ENCODE measurements at places on chromosomes 2 and 18.

DNA sequence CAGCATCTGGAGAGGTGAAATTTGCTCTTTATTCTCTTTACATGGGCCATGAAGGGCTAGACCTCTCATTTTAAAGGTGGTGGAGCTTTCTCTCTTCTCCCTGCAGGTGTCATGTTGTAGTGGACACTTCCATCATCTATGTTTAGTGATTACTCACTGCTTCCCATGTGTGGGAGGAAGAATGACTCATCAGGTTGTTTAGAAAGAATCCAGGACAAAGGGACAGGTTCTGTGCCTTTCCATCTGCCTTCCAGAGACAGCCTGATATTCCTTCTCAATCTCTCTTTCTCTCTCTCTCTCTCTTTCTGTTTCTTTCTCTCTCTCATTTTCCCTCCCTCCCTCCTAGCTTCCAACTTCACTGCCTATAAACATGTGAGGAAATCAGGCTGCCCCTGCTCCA is 38.7 kb downstream of the SCG2 start:
- no peak for DNase-seq

GRCh38 chr2:158366342-158366741 is 90.2 kb downstream of the CCDC148 start:
- no peak for DNase-seq

DNA sequence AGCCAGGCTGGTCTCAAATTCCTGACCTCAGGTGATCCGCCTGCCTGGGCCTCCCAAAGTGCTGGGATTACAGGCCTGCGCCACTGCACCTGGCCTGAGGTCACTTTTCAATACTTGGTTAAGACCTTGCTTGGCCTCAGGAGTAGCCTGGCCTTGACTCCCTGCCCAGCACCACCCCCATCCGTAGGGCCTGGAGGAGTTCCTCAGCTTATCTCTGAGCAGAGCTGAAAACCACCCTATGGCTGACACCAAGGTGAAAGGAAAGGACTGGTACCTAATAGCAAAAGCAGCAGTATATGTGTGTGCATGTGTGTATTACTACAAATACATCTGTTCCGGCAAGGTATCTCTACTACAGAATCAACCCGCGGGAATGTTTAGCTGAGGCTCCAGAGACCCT is 56.0 kb downstream of the STEAP3 start:
- no peak for DNase-seq

DNA sequence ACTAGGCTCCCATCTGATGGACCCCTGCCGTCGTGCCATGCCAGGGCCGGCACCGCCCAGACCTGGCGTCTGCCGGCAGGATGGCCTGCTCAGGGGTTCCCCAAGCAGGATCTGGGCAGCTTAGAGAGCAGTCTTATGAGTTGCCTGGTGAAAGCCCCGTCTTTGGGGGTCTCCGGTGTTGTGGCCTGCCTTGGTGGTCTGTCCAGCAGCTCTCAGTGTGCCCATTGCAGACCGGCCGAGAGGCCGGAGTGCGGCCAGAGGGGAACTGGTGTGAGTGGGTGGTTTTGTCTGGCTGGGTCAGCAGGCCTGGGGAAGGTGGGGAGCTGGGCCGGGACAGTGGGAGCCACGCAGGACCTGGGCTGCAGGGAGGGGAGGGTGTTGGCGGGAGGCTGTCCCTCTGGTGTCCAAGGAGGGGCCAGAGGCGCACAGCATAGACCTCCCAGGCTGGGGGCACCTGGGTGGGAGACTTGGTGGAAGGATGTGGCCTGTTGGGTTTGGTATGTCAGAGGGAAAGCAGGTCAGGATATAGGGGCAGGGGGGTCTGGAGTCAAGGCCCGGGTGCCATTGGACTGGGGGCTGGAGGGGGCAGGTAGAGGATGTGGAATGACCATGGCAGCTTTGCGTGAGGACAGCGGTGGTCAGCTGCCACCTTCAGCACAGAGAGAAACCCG is 16.5 kb downstream of the GPC1 start:
- no peak for DNase-seq

GRCh38 chr2:33409417-33409955 is 67.0 kb upstream of the RASGRP3 start:
- DNase-seq = no peak
